ENCODE measurements at places on chromosomes 13 and 19. TPM values are rescaled to one million over a fixed set of nuclear protein-coding genes. Genes with fewer than 3 reads are reported as not detected.

TLE6 gene
- total RNA-seq = 2.4 TPM

FAM216B gene
- total RNA-seq = 0.09 TPM

FLT1 gene
- total RNA-seq = 10.1 TPM

SLC8A2 gene
- 0.18 TPM for total RNA-seq

LHB gene
- total RNA-seq = not detected

CEBPA gene
- total RNA-seq = 0.57 TPM

COPE gene
- 229 TPM for total RNA-seq

CYP4F22 gene
- total RNA-seq = not detected

DACH1 gene
- not detected for total RNA-seq

ZNF682 gene
- total RNA-seq = 1.7 TPM

JAK3 gene
- 1.00 TPM for total RNA-seq

TMEM238 gene
- 0.14 TPM for total RNA-seq

All from smooth muscle cell of bladder (primary cell).